NCI-H1092 treated with DMSO at 0.1 percent for 48 hours (cell line): ENCODE measurements at places on chromosomes 16 and 17.

- peak; percentile 67 for DNase-seq
Observed at GRCh38 chr17:73476890-73477350, 165.1 kb upstream of the CDC42EP4 start.

GRCh38 chr17:50318501-50319285 lies 27.2 kb upstream of the XYLT2 start:
- no peak for DNase-seq

GRCh38 chr16:79673635-79674034 lies 73.1 kb upstream of the MAF start:
- DNase-seq = no peak

DNA sequence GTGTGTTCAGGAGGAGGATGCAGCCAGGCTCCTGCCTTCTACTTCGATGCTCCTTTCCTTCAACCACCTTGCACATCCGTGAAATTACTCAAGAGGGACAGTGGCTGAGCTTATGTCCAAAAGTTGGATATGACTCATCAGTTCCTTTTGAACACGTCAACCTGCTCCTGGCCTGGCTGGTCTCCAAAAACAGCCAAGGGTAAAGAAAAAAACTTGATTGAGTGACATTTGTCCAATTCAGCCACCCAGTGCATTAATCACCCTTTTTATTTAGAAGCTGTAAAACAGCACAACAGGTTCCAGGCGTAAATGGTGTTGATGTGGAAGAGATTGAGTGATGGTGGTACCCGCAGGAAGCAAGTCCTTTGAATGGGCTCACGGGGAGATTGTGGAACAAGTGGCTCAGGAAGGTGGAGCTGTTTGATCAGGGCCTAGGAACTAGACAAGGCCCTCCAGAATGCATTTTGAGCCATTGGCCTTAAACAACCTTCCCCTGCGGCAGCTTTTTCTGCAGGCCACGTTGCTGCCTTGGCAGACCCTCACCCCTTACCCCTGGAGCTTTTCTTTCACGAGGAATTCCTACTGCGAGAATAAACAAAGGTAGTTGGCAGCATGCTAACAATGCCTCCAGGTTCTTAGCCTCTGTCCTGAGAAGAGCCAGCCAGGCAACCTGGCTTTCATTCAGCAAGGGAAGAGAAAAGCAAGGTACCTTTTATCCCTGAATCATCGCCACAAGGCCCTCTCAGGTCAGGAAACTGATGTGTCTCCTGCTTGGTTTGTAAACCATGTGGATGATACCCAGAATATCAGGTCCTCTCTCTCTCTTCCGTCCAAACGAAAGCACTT lies 173.3 kb upstream of the CACNG5 start:
- peak; percentile 76 for DNase-seq

GRCh38 chr16:73015612-73016487 lies 32.1 kb downstream of the ZFHX3 start:
- DNase-seq = no peak

DNA sequence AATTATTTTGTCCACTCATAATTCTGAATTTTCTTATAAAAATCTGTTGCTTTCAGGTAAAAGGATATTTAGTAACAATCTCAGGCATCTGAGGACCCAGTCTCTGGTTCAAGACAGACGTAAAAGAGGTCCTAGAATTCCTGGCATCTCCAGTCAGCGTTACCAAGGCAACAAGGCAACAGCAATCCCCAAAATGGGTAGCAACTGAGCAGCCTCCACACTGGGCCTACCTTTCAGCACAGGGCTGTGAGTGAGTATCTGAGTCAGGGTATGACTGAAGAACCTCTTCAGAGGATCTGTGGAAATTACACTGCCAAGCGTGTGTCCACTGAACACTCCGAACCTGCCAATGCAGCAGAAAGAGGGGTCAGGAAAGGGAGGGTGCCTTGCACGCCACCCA lies 20.8 kb downstream of the FANCA start:
- DNase-seq = no peak

DNA sequence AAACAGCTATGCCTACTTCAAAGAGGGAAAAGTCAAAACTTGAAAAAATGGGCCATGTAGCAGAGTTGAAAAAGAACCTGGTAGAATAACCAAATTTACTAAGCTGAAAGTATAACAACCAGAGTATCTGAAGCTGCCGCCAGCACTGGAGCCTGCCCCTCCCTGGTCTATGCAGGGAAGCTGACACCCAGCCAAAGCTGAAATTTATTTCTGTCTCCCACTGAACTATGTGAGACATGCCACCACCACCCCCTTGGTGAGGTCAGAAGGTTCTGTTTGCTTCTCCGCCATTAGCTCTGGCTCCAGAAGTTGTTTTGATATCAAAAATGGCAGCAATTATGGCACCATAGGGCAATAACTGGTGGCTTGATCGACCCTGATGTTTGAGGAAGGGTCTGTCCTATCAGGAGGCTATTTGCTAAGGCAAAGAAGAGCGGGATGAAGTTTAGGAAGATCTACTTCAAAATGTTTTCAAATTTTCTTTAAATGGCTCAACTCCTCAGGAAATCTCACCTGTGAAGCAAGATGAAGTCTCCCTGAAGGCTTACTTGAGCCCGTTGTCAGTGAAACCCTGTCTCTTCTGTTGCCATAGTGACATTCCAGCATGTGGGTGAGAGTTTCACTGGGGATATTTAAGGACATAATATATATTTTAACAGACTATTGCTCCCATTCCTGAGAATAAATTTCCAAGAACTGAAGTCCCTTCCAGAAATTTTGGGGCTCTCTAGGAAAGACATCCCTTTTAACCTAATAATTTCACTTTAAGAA lies 122.0 kb downstream of the COPRS start:
- DNase-seq = no peak

GRCh38 chr16:86558355-86559193 lies 3.5 kb upstream of the MTHFSD start:
- no peak for DNase-seq

- peak; percentile 76 for DNase-seq
Observed at GRCh38 chr17:1931844-1932579, 93.1 kb downstream of the RTN4RL1 start.

GRCh38 chr16:12613131-12613991 lies 190.3 kb downstream of the CPPED1 start:
- no peak for DNase-seq

GRCh38 chr17:77968788-77969187 lies 10.3 kb downstream of the TNRC6C start:
- DNase-seq = no peak

GRCh38 chr16:60748366-60748765 lies 1287.9 kb downstream of the CDH8 start:
- DNase-seq = no peak

GRCh38 chr16:56257666-56258342 lies 66.5 kb downstream of the GNAO1 start:
- peak; percentile 17 for DNase-seq
